ENCODE measurements at places on chromosomes 3 and 15. TPM values are rescaled to one million over a fixed set of nuclear protein-coding genes. Genes with fewer than 3 reads are reported as not detected.
A peak's percentile ranks its signal among the peaks of the same experiment; 100 is the strongest.

The ZNF774 gene
- total RNA-seq: 0.84 TPM

The TRPM1 gene
- 0.93 TPM for total RNA-seq

- no peak for DNase-seq
These were observed 267.0 kb upstream of the UMPS start for GRCh38 chr3:124463234-124463633.

The SLC27A2 gene
- 1.7 TPM for total RNA-seq

The ARGFX gene
- not detected for total RNA-seq

- no peak for DNase-seq
These were observed 75.8 kb upstream of the LIPC start for GRCh38 chr15:58355973-58356372.

DNA sequence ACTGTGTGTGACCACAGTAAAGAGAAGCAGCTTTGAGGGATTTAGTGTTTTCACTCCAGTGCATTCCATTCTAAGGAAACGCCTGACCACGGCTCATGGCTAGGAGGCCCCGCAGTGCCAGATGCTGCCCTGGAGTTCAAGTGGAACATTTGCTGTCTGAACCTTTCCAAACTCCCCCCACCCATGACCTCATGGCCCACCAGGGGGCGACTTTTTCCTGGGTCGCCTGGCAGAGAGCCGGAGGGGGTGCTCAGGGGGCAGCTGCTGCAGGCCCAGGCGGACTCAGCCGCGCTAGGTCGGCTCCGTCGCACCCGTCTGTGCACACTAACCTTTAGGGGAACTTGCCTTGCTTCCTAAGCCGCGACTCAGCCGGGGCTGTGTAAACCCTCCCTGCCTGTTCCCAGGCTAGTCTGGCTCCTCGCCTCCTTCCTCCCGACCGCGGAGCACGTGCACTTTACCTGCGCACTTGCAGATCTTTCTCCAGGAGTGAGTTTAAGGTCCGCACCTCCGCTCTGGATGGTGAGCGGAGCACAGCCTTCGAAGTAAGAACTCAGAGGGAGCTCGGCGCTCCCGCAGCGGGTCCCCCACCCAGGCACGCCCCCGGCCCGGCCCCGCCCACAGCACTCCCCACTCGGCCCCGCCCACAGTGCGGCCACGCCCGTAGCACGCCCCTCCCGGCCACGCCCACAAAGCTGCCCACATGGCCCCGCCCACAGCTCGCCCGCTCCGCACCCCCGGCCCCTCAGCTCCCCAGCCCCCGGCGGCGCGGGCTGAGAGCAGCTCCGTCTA is at the start of gene OCA2:
Gene OCA2 (minus strand): TSS at position 550 of the 789 bp plus-strand sequence. CDS start 17,441 bp downstream, outside the sequence.
- DNase-seq: peak; percentile 86

The FRMD5 gene
- total RNA-seq: 0.13 TPM

DNA sequence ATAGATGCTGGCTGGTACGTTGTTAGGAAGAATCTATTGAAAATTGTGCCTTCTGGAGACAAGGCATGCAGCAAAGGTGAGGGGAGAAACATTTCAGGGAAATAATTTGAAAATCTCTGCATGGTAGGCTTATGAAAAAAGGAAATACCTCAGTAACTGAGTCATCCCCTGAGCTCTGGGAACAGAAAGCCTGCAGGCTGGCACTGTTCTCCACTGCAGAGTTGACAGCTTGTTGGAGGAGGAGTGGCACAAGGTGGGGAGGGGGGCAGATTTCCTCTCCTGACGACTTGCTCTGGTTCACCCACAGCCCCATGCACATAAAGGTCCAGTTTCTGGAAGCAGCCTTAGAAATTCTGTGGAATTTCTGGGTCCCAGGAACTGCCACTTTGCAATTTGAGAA is 179.4 kb downstream of the ABHD5 start:
- DNase-seq: no peak

The CCR3 gene
- not detected for total RNA-seq

Measured in mesenteric fat pad (tissue), 1 donor.